Activated naive CD4-positive, alpha-beta T cell treated with anti-CD3 and anti-CD28 coated beads for 36 hours (primary cell): ENCODE measurements at places on chromosomes 2 and 18. TPM values are rescaled to one million over a fixed set of nuclear protein-coding genes. Genes with fewer than 3 reads are reported as not detected.

The DSEL gene
- total RNA-seq: 0.10 TPM

The SOS1 gene
- total RNA-seq: 16.8 TPM

The CXCR4 gene
- total RNA-seq: 70.2 TPM

The DSG1 gene
- not detected for total RNA-seq

The FOXI3 gene
- not detected for total RNA-seq

The AGXT gene
- not detected for total RNA-seq

The GNAL gene
- total RNA-seq: 0.05 TPM

The HOXD9 gene
- not detected for total RNA-seq

The SP140L gene
- total RNA-seq: 44.7 TPM

The PKDCC gene
- not detected for total RNA-seq

The PID1 gene
- not detected for total RNA-seq

The CD226 gene
- total RNA-seq: 19.9 TPM

The SERPINB7 gene
- not detected for total RNA-seq

The CGREF1 gene
- total RNA-seq: 6.6 TPM

The AFF3 gene
- 2.1 TPM for total RNA-seq

The PUM2 gene
- 88.4 TPM for total RNA-seq

The RGPD3 gene
- total RNA-seq: 0.20 TPM

The AMER3 gene
- total RNA-seq: not detected

The POTEJ gene
- total RNA-seq: not detected

The R3HDM1 gene
- total RNA-seq: 73.1 TPM

The NPPC gene
- 0.57 TPM for total RNA-seq

The PLEK gene
- total RNA-seq: 1.1 TPM

The ACMSD gene
- total RNA-seq: not detected
